Sciatic nerve (tissue), 2 donors: ENCODE measurements at places on chromosomes 2 and 18. TPM values are rescaled to one million over a fixed set of nuclear protein-coding genes. Genes with fewer than 3 reads are reported as not detected.

Gene APOB
- 2.9 TPM for total RNA-seq

GRCh38 chr18:54209471-54210180, 14.8 kb downstream of the MBD2 start:
- DNase-seq = no peak

DNA sequence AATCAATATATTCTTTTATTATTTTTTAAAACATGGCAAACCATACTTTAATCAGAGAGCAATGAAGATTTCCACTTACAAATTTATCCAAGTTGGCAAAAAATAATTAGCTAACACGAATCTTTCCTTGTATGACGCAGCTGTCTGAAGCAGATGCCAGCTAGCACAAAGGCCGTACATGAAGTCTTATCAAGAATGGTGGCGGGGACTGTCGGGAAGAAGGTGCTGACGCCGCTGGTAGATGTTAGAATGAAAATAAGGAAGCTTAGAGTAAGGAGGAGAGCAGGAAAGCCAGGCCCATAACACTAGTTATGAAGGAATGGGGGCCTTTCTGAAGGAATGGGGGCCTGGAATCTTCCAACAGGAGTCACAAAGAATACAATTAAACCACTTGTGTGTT, 96.7 kb downstream of the ZNF516 start:
- DNase-seq = no peak

DNA sequence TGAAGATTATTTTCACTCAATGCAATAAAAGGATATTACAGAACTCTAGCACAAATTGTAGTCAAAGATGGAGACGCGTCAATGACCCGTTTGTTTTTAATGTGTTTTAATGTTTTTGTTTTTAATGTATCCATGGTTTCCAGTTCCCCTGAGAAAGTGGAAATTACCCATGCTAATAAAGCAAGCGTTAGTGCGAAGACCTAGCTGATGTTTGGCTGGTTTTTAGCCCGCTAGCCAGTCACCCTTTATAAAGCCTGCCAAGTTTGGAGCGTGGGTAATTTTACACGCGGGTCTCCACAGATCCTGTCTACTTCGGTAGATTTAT, 430 bp upstream of the CHMP1B start:
- no peak for DNase-seq

Gene UGT1A7
- not detected for total RNA-seq

DNA sequence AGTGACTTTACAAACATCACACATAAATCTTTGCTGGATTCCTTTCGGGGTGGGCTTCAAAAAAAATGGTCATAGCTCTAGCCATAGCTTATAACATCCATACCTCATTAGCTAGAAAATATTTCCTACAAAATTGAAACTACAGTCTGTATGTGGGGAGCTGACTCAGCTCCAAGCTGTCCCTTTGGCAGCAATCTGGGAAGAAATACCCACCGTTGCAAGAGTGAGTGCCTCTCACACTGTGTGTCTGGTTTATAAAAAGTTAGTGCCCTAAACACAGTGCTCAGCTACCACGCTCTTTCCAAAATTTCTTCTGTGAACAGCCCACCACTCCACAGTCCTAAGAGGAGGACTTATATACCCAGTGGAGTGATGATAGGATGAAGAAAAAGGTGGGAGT, 170.1 kb downstream of the RBM43 start:
- DNase-seq = no peak
